Fibroblast of upper back skin (primary cell): ENCODE measurements at places on chromosomes 3 and 15.

DNA sequence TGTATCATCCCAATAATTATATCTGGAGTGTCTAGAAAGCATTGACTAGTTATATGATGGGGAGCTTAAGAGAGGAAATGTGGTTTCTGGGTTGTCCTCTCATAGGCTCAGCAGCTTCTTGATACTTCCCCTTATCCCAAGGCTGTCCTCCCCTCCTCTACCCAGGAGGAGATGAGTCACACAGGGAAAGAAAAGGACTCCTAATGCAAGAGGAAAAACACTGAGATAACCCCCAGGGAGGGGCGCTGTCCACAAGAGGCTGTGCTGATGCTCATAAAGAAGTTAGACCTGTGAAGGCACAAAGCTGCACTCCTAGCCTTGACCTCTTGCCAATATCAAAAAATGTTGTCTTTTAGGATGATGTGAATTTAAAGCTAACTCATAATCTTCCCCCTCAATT, 28.8 kb upstream of the GYG1 start:
- peak; percentile 80 for DNase-seq

DNA sequence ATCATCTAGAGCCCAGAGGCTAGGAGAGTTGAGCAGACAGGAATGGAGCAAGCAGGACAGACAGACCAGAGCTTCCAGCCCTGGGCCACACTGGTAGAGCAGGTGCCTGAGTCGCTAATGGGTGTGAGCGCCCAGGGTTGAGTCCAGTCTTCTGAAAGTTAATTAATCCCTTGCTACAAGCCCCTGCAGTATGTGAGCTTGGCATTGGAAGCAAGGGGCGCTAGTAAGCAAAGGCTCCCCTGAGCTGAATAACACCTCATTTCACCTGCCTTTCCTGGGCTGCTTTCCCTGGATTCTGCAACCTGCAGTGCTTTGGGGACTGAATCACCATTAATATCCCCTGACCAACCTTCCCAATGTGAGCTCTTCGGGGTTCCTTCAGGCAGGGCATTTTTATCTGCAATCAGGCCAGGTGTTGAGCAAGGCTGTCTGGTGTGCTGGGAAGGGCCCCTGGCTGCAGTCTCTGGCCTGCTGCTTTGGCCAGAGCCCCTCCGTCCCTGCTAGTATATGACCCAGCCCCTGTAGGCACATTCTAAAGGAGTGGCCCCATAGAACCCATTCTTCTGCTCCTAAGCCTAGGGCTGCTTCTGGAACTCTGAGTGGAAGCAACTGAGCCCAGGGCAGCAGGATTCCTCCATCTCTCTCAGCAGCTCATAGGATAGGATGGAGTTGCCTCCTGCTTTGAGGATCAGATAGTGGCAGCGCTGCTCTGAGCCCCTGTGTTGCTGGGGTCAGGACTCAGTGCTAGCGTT, 45.1 kb upstream of the EPHB1 start:
- DNase-seq, result no peak

DNA sequence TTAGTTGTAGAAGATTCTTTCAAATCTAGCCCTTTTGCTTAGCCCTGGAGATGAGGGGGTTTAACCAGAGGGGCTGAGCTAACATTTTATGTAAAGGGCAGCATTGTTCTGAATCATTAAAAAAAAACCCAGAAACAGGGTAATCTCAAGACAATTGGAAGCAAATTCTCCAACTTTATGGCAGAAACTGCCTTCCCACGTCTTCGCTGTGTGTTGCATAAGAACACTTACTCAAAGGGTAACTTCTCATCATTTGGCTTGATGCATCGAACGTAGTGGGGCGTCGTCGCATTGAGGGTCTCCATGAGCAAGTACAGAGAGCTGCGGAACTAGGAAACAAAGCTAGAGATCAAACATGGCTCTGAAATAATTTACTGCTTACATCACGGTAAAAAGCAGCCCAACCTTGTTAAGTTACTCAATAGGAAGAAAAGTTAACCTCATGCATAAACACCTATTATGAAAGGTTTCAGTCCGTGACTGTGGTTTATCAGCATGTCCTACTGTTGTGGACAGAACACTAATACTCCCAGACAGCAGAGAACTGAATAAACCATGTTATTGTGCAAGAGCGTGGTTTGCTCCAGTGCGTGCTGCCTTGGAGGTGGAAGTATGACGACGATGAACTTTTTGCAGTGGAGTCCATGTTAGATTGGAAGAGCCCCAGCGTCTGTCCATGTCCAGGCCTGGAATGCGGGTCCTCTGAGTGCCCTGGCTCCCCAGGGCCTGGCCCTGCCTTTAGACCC, 48.7 kb downstream of the MYO5C start:
- DNase-seq, result peak; percentile 77

- DNase-seq, result no peak
Measured at GRCh38 chr3:143826296-143826695, 22.0 kb downstream of the SLC9A9 start.

GRCh38 chr3:122332551-122332950, 7.5 kb downstream of the CSTA start:
- DNase-seq, result no peak

DNA sequence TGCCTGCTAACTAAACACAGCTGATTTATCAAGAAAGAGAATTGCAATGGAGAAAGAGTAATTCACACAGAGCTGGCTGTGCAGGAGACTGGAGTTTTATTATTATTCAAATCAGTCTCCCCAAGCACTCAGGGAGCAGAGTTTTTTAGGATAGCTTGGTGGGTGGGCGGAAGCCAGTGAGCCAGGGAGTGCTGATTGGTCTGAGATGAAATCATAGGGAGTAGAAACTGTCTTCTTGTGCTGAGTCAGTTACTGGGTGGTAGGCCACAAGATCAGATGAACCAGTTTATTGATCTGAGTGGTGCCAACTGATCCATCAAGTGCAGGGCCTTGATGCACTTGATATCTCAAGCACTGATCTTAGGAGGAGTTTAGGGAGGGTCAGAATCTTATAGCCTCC, 891.9 kb upstream of the CADM2 start:
- DNase-seq, result no peak
